ENCODE measurements at places on chromosomes 4 and X.
A peak's percentile ranks its signal among the peaks of the same experiment; 100 is the strongest.

DNA sequence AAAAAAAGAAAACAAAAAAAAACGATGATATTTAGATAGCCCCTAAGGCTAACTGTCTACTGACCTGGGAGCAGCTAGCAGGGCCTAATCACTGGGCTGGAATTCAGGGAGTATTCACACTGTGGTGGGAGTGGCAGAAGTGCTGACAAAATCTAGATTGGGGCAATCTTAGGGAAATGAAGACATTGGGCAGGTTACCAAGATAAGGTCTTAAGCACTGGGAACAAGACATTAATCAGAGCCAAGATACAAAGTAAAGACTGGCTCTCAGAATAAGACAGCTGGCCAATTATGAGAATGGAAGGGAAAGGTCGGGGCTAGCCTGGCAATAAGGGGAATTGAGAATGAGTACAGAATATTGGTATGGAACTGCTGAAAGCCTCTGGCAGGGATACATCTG is 100.2 kb upstream of the GRIA3 start:
- DNase-seq: no peak

DNA sequence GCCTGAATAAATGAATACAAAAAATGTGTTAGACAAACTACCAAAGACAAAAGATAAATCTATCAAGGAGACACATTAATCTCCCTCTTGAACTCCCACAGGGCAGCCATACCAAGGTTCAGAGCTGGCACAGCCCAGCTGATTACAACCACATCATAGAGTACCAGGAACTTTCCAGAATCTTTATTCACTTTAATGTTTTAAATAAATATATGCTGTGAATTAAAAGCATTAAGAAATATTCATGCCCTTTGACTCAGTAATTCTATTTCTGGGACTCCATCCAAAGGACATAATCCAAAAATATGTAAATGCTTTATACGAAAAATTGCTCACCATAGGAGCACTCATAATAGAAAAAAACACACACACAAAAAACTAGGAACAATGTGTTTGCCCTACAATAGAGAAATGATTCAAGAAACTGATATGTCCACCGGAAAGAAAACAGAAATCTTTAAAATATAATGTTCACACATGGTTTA is 126.0 kb downstream of the LDB2 start:
- DNase-seq: no peak

- DNase-seq: no peak
Observed at GRCh38 chr4:105277702-105278101, 131.0 kb downstream of the TET2 start.

GRCh38 chr4:155759372-155760252 is 791 bp downstream of the GUCY1B1 start:
- peak; percentile 59 for DNase-seq

DNA sequence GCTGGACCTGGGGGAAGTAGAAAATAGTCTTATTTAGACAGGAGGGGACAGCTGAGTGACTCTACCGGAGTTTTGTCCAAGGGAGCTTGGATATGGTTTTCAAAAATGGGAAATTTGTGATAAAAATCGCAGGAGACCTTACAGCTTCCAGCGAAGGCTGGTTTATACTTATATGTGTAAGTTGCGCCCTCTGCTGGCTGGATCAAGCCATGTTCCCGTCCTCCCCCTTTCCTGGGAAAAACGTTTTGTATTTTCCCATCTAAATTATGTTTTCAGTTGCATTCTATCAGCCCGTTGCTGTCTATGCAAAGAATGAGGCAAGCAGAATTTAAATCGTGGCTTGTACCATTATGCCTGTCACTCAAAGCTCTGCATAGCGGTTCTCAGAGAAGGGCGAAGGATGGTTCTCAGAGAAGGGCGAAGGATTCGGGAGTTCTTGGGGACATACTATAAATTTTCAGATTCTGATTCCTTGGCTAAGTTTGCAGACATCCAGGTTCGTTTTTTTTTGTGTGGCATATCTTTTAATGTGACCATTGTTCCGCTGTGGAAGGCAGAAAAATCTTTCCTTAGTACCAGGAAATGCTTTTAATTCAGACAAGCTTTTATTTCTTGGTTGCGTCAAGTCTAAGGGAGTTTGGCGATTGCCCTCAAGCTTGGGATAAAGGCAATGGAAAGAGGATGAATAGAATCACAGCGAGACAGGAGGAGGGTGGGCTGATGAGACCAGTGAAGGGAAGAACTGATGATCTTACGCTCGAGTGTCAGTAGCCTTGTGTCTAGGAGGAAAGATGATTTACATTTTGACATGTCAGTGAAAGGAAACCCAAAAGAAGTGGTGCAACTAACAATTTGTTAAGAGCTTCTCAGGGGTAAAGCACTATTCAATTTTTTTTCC is 128.5 kb upstream of the ARX start:
- DNase-seq: peak; percentile 70

GRCh38 chrX:103311399-103311780 is 600 bp upstream of the BEX2 start:
- DNase-seq: no peak

DNA sequence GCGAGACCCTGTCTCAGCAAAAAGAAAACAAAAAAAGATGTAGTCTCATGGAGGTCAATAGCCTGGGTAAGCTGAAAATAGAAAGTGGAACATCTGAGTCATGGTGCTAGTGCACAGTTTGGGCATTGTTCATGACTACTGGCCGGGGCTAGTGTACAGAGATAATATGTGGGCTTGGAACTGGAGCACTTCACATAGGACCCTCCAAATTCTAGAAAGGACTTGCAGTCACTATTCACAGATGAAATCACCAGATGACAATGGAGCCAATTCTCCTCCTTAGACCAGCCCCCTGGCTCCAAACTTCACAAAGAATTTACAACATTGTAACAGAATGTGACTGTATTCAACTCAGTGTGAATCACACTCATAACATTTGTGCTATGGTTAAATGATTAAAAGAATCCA is 367.8 kb upstream of the SLC7A11 start:
- peak; percentile 10 for DNase-seq

DNA sequence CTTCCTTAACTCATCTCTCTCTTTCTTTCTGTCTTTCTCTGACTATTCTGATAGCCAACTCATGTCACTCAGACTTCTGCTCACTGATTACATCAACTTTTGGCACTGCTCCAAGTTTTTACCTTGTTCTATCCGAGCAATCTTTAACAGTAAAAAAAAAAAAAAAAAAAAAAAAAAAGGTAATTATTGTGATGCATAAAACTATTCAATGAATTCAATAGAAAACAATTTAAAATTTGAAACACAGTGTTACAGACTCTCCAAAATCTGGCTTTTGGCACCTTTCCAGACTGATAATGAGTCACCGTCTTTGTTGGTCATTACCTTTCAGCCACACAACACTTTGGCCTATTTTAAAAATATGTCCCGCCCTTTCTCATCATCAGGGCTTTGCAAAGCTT is 229.5 kb downstream of the GALNTL6 start:
- DNase-seq: no peak

DNA sequence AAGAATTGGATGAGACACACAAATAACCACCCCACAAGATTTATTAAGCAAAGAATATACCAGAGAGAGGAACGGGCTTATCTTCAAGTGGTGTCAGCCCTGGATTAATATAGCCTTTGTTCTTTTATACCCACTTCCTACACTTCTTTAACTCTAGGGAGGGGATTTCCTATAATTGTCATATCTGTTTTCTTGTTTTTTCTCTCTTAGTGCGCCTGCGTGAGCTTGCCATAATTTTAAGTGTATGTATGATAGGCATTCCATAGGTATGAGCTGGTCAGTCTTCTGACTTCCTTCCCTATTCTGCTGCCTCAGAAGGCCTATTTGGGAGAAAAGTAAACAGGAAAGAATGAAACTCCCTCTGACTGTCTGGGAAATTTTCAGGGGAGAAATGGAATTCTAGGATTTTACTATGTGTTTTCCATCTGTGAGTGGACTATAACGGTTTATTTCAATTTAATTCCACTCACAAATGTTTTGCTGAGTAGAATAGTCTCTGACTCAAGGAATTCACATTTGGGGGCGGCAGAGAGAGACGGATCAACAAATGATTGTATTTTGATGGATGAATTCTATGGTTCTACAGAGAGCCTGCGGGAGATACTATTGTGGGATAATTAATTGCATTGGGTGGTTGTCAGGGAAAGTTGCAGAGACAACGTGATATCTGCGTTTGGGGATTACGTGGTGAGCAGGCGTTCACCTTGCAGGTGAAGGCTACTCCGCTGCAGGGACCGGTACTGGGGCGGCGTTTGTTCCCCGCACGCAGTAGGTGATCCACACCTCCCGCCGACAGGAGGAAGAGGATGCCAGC is 626 bp upstream of the CEP135 start:
- DNase-seq: peak; percentile 5
